ENCODE measurements at places on chromosomes 11 and 22.

DNA sequence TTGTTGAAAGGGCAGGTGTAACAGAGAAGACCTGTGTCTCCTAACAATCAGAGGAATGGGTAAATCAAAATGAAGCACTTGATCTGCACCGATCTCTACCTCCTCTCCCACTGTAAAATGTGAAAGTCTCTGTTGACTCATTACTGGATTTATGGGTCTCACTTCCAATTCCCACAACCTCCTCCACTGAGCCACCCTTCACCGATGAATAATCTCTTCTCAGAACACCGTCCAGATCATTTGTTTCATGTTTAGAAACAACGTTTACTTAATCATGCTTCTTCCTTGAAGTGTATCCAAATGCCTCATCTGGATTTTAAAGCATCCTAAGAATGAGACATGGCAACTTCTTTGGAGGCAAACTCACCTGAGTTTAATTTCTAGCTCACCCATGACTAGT, 643.6 kb downstream of the ETS1 start:
- no peak for DNase-seq

GRCh38 chr11:19979519-19979845, 180.8 kb downstream of the DBX1 start:
- no peak for DNase-seq

DNA sequence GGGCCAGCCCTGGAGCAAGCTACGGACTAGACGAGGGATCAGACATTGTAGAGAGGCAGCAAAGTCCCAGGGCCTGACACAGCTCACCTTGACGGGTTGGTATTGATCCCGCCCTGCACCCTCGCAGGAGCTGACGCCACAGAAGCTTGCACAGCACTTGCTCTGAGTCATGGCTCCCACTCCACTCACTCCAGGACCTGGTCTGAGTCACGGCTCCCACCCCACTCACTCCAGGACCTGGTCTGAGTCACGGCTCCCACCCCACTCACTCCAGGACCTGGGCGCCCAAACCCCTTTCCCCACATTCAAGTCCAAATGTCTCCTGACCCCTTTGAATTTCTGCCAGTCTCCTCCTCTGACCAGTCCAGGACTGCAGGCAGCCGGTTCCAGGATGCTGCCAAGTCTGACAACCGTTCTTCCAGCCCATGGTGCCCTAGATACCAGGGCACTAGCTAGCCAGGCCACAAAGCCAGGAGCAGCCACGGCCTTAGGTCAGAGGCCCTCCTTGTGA, 6.0 kb upstream of the PNPLA5 start:
- no peak for DNase-seq

DNA sequence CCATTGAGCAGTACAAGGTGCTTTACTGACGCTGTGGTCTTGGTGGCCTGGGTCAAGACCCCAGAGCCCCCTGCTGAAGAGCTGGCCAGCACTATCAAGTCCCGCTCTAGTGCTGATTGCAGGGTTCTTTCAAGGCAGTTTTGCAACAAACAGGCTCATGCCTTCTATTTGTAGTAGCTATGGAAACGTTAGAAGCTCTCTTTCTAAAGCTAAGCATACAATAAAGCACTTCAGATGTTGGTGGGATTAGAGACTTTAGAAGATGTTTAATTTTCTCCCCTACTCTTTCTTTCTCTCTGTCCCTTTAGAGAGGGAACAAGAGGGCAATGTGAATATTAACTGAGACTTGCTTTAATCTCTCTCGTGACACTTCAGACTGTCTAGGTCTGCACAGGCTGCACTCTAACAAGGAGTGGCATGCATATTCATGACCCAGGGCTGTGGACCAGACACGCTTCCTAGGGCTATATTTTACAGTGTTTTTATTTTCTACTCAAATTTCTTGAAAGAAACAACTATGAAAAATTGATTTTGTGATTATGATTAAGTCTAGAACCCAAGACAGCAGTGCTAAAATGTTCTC, 138.6 kb downstream of the WNT7B start:
- DNase-seq, result no peak

- no peak for DNase-seq
Observed at GRCh38 chr11:1467270-1467669, 19.3 kb downstream of the MOB2 start.

GRCh38 chr11:33912405-33913361, 20.8 kb upstream of the LMO2 start:
- DNase-seq, result no peak
